T-helper 17 cell (primary cell): ENCODE measurements at places on chromosomes 12 and 14. TPM values are rescaled to one million over a fixed set of nuclear protein-coding genes. Genes with fewer than 3 reads are reported as not detected.

Gene PAX9
- not detected for total RNA-seq

Gene MIS18BP1
- 53.8 TPM for total RNA-seq

Gene ARID2
- total RNA-seq: 63.3 TPM

Gene KRT73
- total RNA-seq: 1.1 TPM

Gene SPTB
- 8.4 TPM for total RNA-seq

Gene AGAP2
- 57.6 TPM for total RNA-seq

Gene RTRAF
- 135 TPM for total RNA-seq

Gene LRP1-AS
- total RNA-seq: not detected

Gene TAS2R9
- total RNA-seq: not detected

- H3K4me1 ChIP-seq: peaks cover 3% of the 10 kb centered on the region
- no peaks in the 10 kb centered on the region for H3K36me3 ChIP-seq
- peak overlapping the region; percentile 71 for H3K4me3 ChIP-seq
- DNase-seq: no peak
These were observed 94.7 kb upstream of the OR4E1 start for GRCh38 chr14:21768116-21768874.

GRCh38 chr14:49621114-49621881, 699 bp downstream of the MGAT2 start:
- H3K4me1 ChIP-seq: peaks cover 35% of the 10 kb centered on the region
- H3K27ac ChIP-seq: peak overlapping the region; percentile 99
- peak overlapping the region; percentile 96 for H3K4me3 ChIP-seq

GRCh38 chr12:65152012-65152411, 17.4 kb upstream of the LEMD3 start:
- H3K4me3 ChIP-seq: no peak overlapping the region
- no peak overlapping the region for H3K27ac ChIP-seq
- no peak for DNase-seq
- no peaks in the 10 kb centered on the region for H3K36me3 ChIP-seq

- no peak for DNase-seq
- no peak overlapping the region for H3K27ac ChIP-seq
- peaks cover 5% of the 10 kb centered on the region for H3K36me3 ChIP-seq
- peaks cover 8% of the 10 kb centered on the region for H3K4me1 ChIP-seq
- no peak overlapping the region for H3K4me3 ChIP-seq
These were observed 34.2 kb upstream of the MAP1LC3B2 start for GRCh38 chr12:116524964-116525379.

DNA sequence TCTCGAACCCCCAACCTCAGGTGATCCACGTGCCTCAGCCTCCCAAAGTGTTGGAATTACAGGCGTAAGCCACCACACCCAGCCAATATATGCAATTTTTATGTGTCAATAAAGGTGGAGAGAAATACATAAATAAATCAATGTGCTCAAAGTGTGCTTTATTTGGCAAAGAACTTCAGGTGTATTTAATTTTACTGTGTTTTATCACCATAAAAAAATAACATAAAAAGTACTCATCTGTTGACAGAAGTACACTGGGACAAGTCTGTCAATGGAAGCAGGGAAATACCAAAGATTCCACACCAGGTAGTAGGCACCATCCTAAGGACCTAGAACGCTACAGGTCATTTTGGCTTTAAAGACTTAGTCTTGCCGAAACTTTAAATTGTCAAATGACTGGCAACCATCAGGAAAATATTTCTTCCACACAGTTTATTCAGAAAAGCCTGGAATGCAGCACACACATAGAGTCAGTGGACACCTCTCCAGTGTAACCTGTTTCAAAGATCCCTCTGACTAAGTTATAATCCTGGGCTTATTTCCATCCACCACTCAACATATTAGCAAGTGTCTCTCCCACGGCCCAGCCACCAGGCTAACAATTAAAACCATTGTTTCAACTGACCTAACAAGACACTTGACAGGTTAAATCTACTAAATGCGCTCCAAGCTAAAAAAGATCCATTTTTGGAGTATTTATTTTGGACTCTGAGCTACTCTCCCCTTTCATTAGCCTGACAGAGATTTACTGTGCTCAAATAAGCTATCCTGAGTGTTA, 4.2 kb downstream of the ERO1A start:
- peaks cover 2% of the 10 kb centered on the region for H3K36me3 ChIP-seq
- no peak overlapping the region for H3K4me3 ChIP-seq
- peak overlapping the region; percentile 16 for H3K27ac ChIP-seq

DNA sequence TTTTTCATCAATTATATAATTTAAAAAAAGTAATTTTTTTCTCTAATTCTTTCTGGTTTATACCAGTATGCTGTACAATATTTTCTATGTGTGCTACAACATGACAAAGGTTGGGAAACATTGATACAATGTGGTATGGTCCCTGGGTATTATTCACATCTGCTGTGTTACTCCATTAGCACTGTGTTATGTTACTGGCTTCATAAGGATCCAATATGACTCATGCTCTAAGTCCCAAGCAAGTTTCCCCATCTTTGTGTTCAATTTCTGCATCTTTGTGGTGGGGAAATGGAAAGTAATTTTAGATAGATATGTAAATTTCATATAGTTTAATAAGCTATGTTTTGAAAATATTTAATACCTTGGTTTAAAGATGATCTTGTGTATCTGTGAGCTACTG, 35.8 kb downstream of the FBXO33 start:
- H3K4me1 ChIP-seq: peaks cover 3% of the 10 kb centered on the region
- H3K36me3 ChIP-seq: peaks cover 2% of the 10 kb centered on the region
- H3K27me3 ChIP-seq: no peaks in the 10 kb centered on the region
- DNase-seq: no peak

DNA sequence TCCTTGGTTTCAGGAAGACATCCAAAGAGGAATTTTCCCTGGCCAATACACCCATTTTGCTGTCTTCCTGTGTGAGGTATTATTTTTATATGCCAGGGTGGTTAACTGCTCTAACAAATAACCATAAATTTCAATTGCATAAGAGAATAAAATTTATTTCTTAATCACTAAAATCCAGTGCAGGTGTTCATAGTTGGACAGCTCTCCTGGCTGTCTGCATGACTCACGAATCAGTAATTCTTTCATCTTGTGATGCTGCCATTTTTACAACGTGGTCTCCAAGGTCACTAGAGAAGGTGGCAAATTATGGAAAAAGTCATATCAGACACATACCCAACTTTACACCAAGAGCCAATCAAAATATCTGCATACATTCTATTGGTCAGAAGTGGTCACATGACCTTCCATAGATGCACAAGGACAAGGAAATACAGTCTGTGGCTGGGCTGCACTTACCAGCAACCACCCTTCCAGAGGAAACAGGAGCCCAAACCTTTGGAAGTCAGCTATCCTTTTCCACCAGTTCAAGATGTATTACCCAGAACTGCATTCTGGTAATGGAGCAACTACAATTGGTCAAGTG, 193.5 kb upstream of the PLEKHG7 start:
- DNase-seq: no peak
- H3K4me3 ChIP-seq: no peak overlapping the region
- H3K36me3 ChIP-seq: peaks cover 2% of the 10 kb centered on the region
- H3K27me3 ChIP-seq: no peaks in the 10 kb centered on the region
- H3K27ac ChIP-seq: no peak overlapping the region

DNA sequence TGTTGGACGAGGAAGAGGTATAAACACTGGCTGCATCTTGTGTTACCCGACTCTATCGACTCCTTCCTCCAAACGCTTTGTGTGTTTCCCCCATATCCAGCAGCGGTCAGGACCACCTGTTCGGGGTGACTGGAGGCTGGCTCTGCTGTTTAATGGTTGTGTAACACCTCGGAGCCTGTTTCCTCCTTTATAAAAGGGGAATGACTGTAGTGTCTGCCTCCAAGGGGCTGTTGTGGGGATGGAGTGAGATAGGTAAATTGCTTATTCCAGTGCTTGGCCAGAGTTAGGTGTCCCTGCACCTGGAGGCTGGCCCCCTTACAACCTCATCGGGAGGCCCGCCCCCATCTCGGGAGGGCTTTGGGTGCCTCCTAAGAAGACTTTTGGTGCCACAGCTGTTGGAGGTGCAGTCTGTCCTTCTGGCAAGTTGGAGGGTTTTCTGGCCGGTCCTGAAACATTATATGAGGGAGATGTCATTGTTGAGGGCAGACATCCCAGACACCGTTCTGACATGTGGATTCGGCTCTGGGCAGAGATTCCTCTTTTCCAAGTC, 1.1 kb downstream of the MLXIP start:
- peaks cover 2% of the 10 kb centered on the region for H3K36me3 ChIP-seq
- peak overlapping the region; percentile 97 for H3K4me3 ChIP-seq
- H3K27me3 ChIP-seq: no peaks in the 10 kb centered on the region
- no peak for DNase-seq
- peak overlapping the region; percentile 96 for H3K27ac ChIP-seq

GRCh38 chr12:50545786-50546185, 41.0 kb downstream of the DIP2B start:
- DNase-seq: no peak
- no peak overlapping the region for H3K27ac ChIP-seq
- H3K4me1 ChIP-seq: peaks cover 14% of the 10 kb centered on the region
- no peaks in the 10 kb centered on the region for H3K27me3 ChIP-seq
- peak overlapping the region; percentile 19 for H3K4me3 ChIP-seq

- no peak overlapping the region for H3K4me3 ChIP-seq
- H3K36me3 ChIP-seq: no peaks in the 10 kb centered on the region
- no peak for DNase-seq
- H3K27me3 ChIP-seq: peaks cover 29% of the 10 kb centered on the region
- H3K27ac ChIP-seq: no peak overlapping the region
- no peaks in the 10 kb centered on the region for H3K4me1 ChIP-seq
These were observed 8.1 kb upstream of the DENND5B start for GRCh38 chr12:31599053-31599452.

- peaks cover under 1% of the 10 kb centered on the region for H3K27me3 ChIP-seq
- H3K36me3 ChIP-seq: no peaks in the 10 kb centered on the region
- H3K4me1 ChIP-seq: no peaks in the 10 kb centered on the region
- no peak overlapping the region for H3K27ac ChIP-seq
- DNase-seq: no peak
These were observed 51.1 kb downstream of the HSPB8 start for GRCh38 chr12:119229837-119230236.

DNA sequence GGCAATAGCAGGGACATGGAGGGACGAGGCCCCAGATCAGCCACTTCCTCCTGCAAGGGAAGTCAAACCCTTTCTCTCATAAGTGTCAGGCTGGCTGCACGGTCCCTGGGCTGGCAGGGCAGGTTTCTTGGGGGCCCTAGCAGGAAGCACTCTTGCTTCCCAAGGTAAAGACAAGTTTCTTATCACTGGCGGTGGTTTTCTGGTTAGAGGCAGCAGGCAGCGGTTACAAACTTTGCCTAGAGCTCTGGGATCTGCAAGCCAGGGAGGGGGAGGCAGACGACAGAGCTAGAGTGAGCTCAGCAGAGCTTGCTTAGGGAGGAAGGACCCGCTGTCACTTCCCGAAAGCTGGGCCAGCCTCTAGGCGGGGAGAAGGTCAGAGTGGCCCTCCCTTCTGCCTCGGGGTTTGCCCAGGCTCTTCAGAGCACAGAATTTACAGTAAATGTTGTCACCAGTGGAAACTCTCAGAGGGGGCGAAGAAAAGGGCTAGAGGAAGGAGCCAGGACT, 20.4 kb downstream of the BATF start:
- peak overlapping the region; percentile 75 for H3K4me3 ChIP-seq
- peaks cover 52% of the 10 kb centered on the region for H3K4me1 ChIP-seq
- peak; percentile 52 for DNase-seq
- H3K36me3 ChIP-seq: peaks cover 6% of the 10 kb centered on the region
- peak overlapping the region; percentile 98 for H3K27ac ChIP-seq

DNA sequence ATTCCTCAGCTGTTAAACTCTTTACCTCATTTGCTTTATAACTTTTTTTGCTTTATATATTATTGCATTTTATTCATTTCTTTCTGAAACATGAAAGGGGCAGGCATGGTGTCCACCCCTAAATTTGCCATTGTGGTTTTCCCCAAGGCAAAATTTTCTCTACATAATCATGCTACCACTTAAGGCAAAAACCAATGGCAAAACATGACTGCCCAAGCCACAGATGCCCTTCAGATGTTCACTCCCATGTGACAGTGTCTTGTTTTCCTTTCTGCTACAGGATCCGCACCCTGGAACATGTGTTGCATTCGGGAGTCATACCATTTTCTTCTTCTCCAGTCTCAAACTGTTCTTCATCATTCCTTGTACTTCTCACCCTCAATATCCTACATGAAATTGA, 28.3 kb downstream of the TTC5 start:
- H3K4me3 ChIP-seq: no peak overlapping the region
- H3K27ac ChIP-seq: no peak overlapping the region
- peaks cover 10% of the 10 kb centered on the region for H3K4me1 ChIP-seq
- H3K27me3 ChIP-seq: no peaks in the 10 kb centered on the region

GRCh38 chr12:47245623-47246022, 165.9 kb upstream of the AMIGO2 start:
- H3K4me3 ChIP-seq: no peak overlapping the region
- peak overlapping the region; percentile 37 for H3K27ac ChIP-seq
- H3K27me3 ChIP-seq: no peaks in the 10 kb centered on the region
- DNase-seq: no peak

- no peaks in the 10 kb centered on the region for H3K36me3 ChIP-seq
- no peak overlapping the region for H3K4me3 ChIP-seq
- no peak overlapping the region for H3K27ac ChIP-seq
- no peaks in the 10 kb centered on the region for H3K27me3 ChIP-seq
- no peak for DNase-seq
These were observed 458.0 kb upstream of the ATP2B1 start for GRCh38 chr12:90166671-90167070.

GRCh38 chr12:130650131-130650530, 66.0 kb downstream of the RIMBP2 start:
- DNase-seq: no peak
- peaks cover 4% of the 10 kb centered on the region for H3K27me3 ChIP-seq
- no peak overlapping the region for H3K4me3 ChIP-seq
- no peaks in the 10 kb centered on the region for H3K4me1 ChIP-seq
- H3K36me3 ChIP-seq: no peaks in the 10 kb centered on the region

GRCh38 chr12:21823581-21823980, 49.1 kb upstream of the KCNJ8 start:
- no peak for DNase-seq
- no peak overlapping the region for H3K27ac ChIP-seq
- no peak overlapping the region for H3K4me3 ChIP-seq
- H3K36me3 ChIP-seq: no peaks in the 10 kb centered on the region
- peaks cover 31% of the 10 kb centered on the region for H3K27me3 ChIP-seq

DNA sequence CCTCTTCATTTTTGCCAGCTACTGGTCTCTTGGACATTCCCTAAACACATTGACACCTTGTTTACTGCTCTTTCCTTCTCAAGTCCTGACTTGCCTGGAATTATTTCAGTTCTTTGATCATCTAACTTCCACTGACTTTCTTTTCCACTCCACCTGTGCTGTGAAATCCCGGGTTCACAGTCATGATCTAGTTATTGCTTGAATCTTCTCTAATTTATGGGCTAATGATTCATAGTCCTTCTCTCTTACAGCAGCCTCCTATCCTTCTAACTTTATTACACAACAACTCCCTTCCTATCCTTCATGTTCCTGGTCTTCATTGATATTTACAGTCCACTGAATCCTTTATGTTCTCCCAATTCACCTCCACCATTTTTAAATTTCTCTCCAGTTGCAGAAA, 260.1 kb downstream of the C12orf75 start:
- peaks cover under 1% of the 10 kb centered on the region for H3K27me3 ChIP-seq
- no peaks in the 10 kb centered on the region for H3K36me3 ChIP-seq
- no peaks in the 10 kb centered on the region for H3K4me1 ChIP-seq
- no peak overlapping the region for H3K27ac ChIP-seq
